ENCODE measurements at places on chromosomes 13 and 19.
A peak's percentile ranks its signal among the peaks of the same experiment; 100 is the strongest.

GRCh38 chr13:109095126-109095525 lies 465.7 kb downstream of the MYO16 start:
- H3K27ac ChIP-seq, result no peak overlapping the region
- no peaks in the 10 kb centered on the region for H3K4me1 ChIP-seq
- H3K36me3 ChIP-seq, result no peaks in the 10 kb centered on the region
- no peak for DNase-seq
- H3K27me3 ChIP-seq, result no peaks in the 10 kb centered on the region

DNA sequence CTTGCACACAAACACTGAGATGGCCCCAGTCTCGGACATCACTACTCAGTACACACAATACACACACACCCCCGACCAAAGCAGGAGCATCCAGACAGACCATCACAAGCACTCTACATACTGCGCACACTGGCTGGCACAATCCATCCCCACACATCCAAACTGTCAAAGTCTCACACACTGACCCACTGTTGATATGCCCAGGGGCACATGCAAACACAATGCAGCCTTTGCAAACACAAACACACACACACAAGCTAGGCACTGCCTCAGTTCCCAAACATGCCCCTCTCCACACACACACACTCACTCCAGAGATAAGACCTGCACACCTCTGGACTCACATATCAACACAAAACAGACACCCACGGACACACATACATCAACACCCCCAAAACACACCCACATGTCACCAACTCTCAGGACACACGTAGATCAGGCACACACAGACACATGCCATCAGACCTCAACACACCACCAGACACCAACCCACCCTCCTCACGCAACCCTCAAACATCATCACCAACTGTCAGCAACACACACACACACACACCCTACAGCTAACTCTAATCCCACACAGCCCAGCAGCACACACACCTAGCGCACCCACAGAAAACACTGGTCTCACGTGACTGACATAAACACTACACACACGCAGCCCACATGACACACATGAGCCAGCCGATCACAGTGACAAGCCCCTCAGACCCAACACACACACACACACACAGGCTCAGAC lies 1.9 kb downstream of the BBC3 start:
- H3K36me3 ChIP-seq, result no peaks in the 10 kb centered on the region
- peak overlapping the region; percentile 99 for H3K27ac ChIP-seq
- H3K27me3 ChIP-seq, result no peaks in the 10 kb centered on the region
- peak; percentile 57 for DNase-seq
- H3K4me3 ChIP-seq, result peak overlapping the region; percentile 84

DNA sequence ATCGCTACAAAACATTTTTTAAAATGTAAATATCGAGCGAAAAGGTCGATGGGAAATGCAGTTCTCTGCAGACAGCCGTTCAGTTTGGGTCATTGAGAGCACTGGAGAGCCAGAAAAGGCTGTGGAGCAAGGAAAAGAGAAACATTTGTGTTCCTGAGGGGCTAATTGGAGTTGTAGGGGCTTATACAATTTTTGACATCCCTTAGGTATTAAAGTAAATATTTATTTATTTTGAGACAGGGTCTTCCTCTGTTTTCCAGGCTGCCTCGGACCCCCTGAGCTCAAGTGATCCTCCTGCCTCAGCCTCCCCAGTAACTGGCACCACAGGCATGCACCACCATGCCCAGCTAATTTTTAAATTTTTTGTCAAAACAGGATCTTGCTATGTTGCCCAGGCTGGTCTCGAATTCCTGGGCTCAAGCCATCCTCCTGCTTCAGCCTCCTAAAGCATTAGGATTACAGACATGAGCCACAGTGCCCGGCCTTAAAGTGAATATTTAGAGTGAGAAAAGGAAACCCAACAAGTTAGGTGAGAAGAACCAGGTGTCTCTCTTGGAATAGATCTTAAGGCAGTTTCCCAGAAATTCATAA lies 825 bp upstream of the YIF1B start:
- no peaks in the 10 kb centered on the region for H3K36me3 ChIP-seq
- H3K4me1 ChIP-seq, result peaks cover 9% of the 10 kb centered on the region
- H3K27ac ChIP-seq, result peak overlapping the region; percentile 93
- peak overlapping the region; percentile 62 for H3K4me3 ChIP-seq

GRCh38 chr19:13172346-13173138 lies 22.3 kb downstream of the IER2 start:
- DNase-seq, result peak; percentile 35
- peaks cover 10% of the 10 kb centered on the region for H3K4me1 ChIP-seq
- H3K27ac ChIP-seq, result peak overlapping the region; percentile 41
- no peak overlapping the region for H3K4me3 ChIP-seq
- no peaks in the 10 kb centered on the region for H3K27me3 ChIP-seq
- H3K36me3 ChIP-seq, result no peaks in the 10 kb centered on the region
